GM04504 (cell line): ENCODE measurements at places on chromosomes 2 and 18.

GRCh38 chr18:75256376-75256775 lies 45.8 kb downstream of the TSHZ1 start:
- DNase-seq, result no peak

GRCh38 chr2:132941296-132942020 lies 271.5 kb upstream of the LYPD1 start:
- no peak for DNase-seq

DNA sequence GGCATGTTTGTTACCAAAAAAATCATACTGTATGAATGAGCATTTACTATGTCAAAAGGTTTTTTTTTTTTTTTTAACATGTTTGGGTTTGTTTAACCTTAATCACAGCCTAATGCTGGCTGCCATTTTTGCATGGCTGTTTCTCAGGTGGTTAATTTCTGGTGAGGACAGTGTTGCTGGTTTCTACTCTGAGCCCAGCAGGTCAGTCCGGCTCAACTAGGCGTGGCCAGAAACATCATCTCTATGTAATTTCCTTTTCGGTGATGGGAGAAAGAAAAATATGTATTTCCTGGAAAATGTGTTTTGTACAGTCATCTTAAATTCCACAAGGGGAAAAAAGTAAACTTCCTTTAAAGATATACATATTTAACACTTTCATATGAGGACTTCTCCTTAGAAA lies 24.9 kb upstream of the BZW1 start:
- DNase-seq, result peak; percentile 35

GRCh38 chr2:76953733-76954347 lies 568.3 kb downstream of the LRRTM4 start:
- no peak for DNase-seq

DNA sequence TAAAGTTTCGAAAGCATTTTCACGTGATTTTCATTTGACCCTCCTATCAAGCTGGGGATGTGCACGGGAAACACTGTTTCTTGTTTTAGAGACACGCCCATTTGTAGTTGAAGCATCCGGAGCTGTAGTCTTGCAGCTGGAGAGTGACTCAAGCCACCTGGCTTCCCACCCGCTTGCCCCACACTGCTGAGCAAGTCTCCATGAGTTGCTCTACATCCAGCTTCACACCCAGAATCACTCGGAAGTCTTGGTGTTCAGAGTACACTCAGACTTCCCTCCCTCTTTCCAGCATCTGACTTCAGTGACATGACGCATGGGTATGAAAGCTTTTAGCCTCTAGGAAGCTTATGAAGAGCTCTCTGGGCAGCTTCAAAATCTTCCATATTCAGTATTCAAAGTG lies 262.4 kb downstream of the NBAS start:
- DNase-seq, result peak; percentile 22

- no peak for DNase-seq
Observed at GRCh38 chr18:36127836-36128529, 1.2 kb downstream of the SLC39A6 start.

DNA sequence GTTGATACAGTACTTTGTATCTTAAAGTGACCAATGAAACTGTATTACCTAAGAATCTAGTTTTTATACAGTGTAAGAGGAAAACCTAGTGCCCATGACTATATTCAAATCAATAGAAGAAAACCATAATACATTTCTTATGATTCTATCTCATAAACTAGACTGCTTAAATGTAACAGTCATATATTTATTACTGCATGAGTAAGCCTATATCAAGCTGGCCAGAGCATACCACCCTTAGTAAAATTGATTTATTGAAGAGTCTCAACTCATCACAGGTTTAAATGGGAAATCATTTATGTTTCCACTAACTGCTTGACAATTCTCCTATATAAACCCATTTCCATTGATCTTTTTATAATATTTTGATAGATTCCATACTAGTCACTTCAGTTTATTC lies 1059.2 kb upstream of the LRRTM1 start:
- no peak for DNase-seq

DNA sequence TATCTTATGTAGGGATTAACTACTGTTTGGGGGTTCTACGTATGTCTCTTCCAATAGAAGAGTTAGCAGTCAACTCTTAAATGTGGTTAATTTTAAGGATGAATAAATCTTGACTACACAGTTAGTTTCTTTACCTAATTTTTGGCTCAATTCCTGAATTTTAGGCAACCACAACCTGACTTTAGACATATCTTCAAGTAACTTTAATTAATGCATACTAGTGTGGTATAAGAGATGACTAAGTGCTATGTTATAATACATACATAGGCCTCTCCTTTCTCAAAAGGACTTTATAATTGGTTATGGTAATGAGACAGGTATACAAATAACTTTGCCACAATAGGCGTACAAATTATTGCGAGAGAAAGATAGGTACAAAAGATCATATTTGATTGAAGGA lies 312.0 kb downstream of the IRS1 start:
- DNase-seq, result no peak

- DNase-seq, result no peak
Observed at GRCh38 chr2:208466151-208466919, 59.7 kb downstream of the PTH2R start.

GRCh38 chr18:7601246-7601615 lies 34.1 kb downstream of the PTPRM start:
- DNase-seq, result no peak

- no peak for DNase-seq
Observed at GRCh38 chr2:172412984-172413492, 14.3 kb upstream of the ITGA6 start.

GRCh38 chr2:62931536-62931935 lies 119.1 kb upstream of the OTX1 start:
- no peak for DNase-seq

DNA sequence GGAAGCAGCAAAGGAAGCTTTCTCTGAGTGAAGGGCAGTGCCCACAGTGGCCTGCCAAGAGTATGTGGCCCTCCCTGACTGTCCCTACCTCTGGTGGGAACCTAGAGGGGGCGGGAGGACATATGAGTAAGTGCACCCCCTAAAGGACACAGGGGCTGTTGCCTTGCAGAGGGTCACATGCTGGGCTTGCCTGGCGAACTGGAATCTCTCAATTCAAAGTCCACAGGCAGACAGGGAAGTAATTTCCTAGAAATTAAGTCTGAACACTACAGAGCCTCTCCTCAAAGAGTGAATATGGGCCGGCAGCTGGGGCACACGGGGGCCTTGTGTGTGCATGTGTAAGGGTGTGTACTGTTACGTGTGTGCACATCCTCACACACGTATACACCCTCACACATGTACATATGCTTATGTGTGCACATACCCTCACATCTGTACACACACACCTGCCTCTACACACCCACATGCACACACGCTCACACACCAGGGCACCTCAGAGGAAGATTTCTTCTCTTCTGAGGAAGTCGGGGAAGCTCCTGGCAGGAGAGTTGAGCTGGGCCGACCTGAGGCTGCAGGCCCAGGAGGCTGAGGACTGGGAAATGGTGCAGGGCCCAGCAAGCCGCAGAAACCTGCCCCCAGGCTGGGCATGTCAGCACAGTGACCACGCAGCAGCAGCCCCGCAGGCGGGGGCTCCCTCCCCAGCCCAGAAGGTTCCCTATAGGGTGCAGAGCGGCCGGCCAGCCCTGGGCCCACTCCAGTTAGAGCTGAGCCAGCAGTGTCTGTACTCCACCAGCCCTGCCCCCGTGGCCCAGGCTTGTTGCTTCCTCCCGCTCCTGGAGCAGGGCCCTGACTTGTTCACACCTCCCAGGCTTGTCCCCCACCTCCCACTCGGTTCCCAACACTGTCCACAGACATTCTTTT lies 77.4 kb upstream of the TAF1B start:
- DNase-seq, result no peak

GRCh38 chr18:25081001-25081400 lies 271.0 kb downstream of the ZNF521 start:
- DNase-seq, result no peak

- DNase-seq, result no peak
Observed at GRCh38 chr2:224786848-224787247, 70.7 kb upstream of the CCDC195 start.

DNA sequence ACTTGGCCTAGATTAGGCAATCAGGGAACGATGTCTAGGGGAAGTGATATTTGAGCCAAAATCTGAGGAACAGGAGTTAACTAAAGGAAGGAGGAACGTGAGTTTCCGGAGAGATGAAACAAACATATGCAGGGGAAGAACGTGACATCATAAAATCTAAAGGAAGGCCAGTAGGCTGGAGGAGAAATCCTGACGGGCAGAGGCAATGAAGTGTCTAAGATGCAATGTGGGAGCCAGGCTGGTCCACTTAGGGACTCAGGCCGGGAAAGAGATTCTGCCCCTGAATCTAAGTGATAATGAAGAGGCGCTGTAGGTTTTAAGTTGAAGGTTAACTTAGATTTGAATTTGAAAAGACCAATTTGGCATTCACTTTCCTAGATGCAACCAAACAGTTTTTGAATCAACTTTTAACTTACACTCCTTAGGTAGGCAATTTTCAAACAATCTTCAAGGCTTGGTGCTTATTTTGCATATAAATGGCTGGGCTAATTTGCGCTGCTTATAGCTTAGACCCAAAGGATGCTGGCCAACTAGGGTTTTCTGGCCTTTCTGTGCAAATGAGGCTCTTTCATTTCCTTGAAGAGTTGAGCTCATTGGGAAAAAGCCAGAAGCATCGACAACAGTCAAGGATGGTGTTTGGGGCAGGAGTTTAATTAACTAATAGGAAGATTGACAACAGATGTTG lies 221.7 kb downstream of the SOX11 start:
- no peak for DNase-seq
